Pulmonary artery endothelial cell (primary cell): ENCODE measurements at places on chromosomes 16 and 17. TPM values are rescaled to one million over a fixed set of nuclear protein-coding genes. Genes with fewer than 3 reads are reported as not detected.
A peak's percentile ranks its signal among the peaks of the same experiment; 100 is the strongest.

GRCh38 chr16:89195521-89196171 lies 4.7 kb downstream of the SLC22A31 start:
- no peak for DNase-seq

DNA sequence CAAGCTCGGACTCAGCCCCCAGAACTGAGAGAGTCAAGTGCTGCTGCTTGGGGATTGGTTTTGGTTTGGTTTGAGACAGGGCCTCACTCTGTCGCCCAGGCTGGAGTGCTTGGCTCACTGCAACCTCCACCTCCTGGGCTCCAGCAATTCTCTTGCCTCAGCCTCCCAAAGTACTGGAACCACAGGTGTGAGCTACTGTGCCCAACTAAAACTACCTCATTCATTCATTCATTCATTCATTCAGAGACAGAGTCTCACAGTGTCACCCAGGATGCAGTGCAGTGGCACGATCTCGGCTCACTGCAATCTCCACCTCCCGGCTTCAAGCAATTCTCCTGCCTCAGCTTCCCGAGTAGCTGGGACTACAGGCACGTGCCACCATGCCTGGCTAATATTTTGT lies 24.7 kb downstream of the UNKL start:
- DNase-seq = no peak

DNA sequence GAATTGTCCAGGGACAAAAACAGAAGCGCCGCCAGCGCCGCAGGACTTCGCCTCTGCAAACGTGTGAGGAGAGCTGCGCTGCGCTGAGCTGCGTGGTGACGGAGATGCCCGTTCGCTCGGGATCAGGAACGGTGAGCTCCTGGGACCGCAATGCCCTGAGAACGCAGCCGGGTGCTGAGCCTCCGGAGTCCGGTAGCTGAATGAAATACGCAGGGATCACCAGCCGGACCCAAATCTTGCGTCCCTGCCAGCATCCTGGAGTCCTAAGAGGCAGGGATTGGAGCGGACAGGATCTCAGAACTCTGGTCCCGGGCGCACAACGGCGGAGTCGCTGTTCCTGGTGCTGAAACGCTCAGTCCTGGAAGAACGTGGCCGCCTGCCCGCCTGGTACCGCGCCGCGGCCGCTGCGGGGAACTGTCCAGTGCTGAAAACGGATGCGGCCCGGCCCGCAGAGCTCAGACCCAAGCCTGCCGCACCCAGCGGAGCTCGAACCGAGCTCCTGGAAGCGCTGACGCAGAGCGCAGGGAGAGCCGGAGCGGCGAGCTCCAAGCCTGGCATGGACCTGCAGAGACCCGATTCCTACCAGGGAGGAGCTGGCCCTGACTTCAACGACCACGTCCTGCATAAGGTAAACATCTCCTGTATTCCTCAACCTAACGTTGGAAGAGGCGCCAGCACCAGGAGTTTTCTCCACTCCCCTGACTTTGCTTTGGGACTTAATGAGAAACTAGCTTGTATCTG lies 41.5 kb downstream of the CD300LF start:
- DNase-seq = peak; percentile 37

DNA sequence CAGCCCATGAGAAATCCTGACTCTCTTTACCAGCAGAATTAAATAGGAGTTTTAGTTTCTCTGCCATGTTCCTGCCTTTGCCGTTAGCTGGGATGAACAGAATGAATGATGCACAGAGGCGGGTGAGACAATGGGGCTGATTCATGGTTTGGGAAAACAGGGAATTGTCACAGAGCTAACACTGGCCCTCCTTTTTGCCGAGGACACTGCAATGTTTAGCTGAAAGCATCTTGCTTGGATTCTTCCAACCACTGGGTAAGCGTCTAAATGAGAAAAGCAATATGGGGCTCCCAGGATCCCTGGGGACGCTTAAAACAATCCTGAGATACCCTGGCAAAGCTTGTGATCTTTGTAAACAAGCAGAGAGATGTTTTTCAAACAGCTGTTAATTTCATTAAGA lies 12.8 kb upstream of the PAFAH1B1 start:
- DNase-seq = no peak

DNA sequence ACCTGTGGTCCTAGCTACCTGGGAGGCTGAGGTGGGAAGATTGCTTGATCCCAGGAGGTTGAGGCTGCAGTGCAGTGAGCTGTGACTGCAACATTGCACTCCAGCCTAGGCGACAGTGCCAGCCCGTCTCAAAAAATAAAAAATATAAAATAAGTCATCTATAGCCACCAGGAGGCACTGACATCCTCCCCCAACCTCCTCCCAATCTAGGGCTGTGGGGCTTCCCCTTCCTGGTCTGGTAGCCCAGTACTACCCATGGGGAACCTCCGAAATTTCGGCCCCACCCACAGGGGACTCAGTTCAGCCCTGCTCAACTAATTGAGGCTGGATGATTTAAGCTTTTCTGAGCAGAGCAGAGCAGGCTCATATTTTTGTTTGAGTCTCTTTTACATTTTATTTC lies 3.2 kb downstream of the ZSCAN10 start:
- no peak for DNase-seq

- peak; percentile 30 for DNase-seq
These were observed 259.7 kb downstream of the SEC14L1 start for GRCh38 chr17:77400445-77400870.

GRCh38 chr17:28615260-28615940 lies 1.4 kb upstream of the RSKR start:
- no peak for DNase-seq

GRCh38 chr16:22912654-22913053 lies 98.7 kb downstream of the HS3ST2 start:
- no peak for DNase-seq

DNA sequence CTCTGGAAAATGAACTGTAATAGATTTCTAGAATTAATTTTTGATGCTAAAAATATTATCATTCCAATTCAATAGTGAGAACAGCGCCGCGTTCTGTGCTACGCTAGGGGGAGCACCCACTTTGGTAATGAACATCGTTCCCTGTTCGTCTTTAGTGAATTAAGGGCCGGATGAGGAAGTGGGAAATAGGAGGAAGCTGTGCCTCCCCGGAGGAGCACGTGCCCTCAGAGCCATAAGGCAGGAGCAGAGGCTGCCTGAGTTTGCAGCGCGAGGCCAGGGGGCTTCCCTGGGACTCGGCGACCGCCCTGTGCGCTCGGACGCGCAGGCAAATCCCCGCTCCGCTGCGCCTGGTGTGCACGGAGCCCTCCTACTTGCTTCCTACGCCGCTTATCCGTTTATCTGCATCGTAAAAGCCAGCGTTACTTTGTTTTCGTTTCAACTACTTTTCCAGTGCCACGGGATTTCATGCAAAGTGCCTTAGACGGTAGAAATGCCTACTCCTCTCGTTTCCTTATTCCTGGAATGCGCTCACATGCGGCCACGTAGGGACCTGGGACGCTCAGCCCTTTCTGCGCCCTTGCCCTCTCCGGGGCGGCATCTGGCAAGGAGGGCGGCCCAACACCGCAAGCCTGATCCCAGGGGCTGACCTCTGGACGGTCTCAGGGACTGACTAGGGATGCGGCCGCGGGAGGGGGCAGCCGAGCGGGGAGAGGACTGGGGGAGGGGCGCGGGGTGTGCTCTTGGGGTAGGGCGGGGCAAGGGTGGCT lies 76.4 kb downstream of the KCNJ12 start:
- no peak for DNase-seq

DNA sequence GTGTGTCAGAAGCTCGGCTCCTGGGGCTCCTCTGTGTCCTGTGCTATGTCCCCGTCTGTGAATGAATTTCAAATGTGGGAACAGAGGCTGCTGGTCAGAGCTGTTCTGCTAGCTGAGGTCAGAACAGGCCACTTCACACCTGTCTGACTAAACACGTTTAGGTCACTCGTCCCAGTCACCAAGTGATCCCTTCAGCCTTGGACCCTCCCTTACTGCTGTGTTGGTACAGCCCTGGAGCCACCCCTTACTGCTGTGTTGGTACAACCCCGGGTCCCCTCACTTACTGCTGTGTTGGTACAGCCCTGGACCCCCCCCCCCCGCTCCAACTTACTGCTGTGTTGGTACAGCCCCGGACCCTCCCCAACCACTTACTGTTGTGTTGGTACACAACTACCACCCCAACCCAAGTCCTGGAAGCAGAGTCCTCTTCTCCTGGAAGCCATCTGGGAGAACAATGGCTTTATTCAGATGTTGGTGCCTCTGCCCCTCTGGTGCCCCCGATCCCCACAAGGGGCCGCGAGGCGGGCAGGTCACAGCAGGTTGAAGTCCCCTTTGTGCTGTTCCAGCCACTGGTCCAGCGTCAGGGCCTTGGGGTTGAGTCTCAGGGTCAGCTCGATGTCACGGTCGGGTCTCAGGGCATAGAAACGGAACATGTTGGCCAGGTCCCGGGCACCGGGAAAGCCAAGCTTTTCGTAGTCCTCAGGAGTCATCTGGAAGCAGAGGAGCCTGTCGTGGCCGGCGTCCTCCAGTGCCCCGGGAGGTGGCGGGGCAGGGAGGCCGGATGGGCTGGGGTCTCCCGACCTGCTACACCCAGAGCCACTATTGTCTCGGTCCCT lies 13.0 kb downstream of the NMRAL1 start:
- no peak for DNase-seq

GRCh38 chr16:66366433-66367299 lies at the start of gene CDH5:
TSS of gene CDH5 (plus strand) at chr16:66366691. CDS start at chr16:66379338, 12,647 bp downstream.
- no peak for DNase-seq

- DNase-seq = no peak
These were observed 36.1 kb upstream of the HELZ start for GRCh38 chr17:67281053-67281452.

DNA sequence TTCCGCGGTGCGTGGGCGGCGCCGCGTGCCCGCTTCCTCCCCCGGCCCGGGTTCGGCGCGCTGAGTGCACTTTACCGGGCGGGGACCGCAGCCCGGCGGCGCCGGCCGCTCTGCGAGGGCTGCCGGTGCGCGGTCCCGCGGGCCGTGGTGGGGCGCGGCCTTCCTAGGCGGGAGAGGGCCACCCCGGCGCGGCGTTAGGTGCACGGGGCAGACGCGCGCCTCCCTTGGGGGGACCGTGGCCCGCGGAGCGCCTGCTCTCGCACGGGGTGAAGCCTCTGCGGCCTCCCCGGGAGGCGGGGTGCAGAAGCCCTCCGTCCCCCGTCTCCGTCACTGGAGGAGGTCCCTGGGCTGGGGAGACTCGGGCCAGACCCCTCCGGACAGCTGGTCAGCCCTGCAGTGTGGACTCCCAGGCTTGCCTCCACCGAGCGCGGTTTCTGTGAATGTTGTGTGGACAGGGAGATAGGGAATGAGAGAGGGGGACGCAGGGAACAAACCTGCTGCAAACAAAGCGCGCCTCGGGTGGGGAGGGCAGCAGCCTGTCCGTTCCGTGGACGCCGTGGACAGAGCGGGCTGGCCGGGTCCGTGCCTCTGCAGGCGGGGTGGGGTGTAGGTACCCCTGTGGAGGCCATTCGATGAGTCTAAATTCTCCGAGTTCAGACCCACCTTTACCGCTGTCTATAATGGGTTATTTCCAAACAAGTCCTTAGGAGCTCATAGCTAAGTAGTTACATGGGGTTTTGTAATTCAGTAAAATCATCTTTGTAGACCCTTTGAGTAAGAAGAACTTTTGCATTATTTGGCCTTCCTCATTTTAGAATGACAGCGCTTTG lies 721 bp downstream of the TBCD start:
- no peak for DNase-seq

DNA sequence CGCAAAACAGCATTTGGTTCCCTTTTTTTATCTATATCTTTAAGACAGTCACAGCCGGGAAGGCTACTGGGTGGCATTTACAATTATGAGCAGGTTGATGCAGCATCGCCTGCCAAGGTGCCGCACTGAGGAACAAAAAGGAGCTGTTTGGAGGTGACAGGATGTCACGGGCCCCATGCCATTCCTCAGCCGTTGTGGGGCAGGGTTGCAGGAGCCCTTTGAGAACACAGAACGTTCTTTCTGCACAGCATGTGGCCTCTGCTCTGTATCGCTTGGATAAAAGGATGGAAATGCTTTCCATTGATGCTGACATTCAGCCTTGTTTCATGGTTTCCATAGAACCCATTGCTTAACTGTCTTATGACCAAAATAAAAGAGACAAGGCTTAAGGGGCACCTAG lies 141.9 kb upstream of the CDH5 start:
- no peak for DNase-seq

DNA sequence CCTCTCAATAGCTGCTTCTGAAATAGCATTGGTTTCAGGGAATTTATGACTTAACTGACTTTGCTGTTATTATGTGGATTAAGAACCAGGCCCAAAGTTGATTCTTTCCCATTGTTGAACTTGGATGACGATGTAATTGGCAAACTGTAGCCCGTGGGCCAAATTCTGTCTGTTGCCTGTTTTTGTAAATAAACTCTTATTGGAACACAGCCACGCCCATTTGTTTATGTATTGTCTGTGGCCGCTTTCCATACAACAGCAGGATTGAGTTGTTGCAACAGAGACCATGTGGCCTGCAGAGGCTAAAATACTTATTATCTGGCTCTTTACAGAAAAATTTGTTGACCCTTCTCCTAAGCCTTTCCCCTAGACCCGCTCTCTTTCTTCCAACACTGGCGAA lies 31.6 kb downstream of the NTN1 start:
- no peak for DNase-seq

DNA sequence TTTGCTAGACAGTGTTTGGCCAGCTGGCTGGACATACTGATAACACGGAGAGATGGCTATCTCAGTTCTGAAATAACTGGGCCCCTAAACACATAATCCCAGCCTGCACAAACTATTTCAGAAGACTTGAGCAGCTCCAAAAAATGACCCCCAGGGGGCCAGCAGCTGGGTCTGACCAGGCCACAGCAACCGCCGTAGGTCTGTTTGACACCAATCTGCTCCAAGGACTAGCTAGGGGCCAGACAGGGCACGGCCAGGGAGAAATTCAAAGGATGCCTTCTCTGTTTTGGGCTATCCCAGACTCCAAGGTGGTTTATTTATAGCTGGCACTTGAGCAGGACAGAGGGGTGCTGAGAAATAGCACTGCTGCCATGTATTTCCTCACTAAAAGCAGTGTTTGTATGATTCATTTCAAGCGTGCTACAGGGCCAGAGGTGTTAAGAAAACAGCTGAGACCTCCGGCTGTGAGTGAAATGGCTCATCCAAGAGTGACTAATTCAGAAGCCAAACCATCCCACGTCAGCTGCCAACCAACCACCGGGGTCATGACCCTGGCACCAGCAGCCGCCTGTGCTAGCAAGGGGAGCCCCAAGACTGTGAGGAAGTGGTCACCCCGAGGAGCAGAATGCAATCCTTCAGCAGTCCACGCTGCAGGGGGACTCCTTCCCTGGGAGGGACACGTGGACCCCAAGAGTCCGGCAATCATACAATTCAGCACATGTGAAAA lies 5.7 kb downstream of the GGA2 start:
- DNase-seq = peak; percentile 65

- DNase-seq = peak; percentile 52
These were observed 115.4 kb upstream of the ZFHX3 start for GRCh38 chr16:73163238-73163815.

MRPL38 gene
- 31.9 and 38.7 TPM in 2 replicates for total RNA-seq

ACSM2A gene
- not detected in 2 replicates for total RNA-seq

MYOCD gene
- not detected in 2 replicates for total RNA-seq

KRTAP4-6 gene
- not detected in 2 replicates for total RNA-seq

UMOD gene
- not detected in 2 replicates for total RNA-seq

PRKCB gene
- total RNA-seq = not detected in 2 replicates

TBC1D3E gene
- total RNA-seq = not detected in 2 replicates

HOXB3 gene
- 6.9 and 7.5 TPM in 2 replicates for total RNA-seq

KRT31 gene
- total RNA-seq = not detected in 2 replicates

CFAP97D1 gene
- total RNA-seq = under 0.01 TPM in 1 of 2 replicates, not detected in the other
